Lung microvascular endothelial cell (primary cell): ENCODE measurements at places on chromosomes 1 and 21. TPM values are rescaled to one million over a fixed set of nuclear protein-coding genes. Genes with fewer than 3 reads are reported as not detected.

DNA sequence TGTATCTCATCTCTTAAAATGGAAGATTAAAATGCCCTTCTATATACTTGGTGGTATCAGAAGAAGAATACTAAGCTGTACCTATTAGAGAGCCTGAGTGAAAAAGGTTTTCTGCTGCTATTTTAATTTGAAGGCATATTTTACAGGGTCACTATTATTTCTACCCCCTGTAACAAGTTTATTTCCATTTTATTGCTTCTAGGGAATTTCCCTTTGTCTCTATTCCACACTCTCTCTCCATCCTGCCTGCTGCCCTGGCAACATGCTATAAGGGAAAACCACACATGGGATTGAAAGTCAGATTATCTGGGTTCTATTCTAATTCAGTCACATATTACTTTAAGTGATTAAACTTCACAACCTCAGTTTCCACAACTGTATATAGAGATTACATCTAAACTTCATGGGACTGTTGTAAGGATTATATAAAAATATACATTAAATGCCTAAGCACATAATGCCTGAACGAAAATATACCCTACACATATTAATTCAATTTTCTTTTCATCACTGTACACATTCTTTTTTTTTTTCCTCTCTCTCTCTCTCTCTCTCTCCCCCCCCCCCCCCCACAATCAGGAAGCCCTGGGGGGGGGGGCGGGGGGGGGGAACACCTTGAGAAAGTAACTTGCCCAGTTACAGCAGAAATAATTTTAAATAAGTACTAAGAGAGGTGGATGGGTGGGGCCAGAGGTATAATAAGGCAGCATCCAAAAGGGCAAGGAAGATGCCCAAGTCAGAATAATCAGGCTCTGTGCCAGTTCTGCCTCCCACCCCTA lies 51.5 kb downstream of the LUZP1 start:
- peak; percentile 77 for DNase-seq

- DNase-seq: no peak
These were observed 8.8 kb upstream of the LMX1A start for GRCh38 chr1:165365341-165365740.

DNA sequence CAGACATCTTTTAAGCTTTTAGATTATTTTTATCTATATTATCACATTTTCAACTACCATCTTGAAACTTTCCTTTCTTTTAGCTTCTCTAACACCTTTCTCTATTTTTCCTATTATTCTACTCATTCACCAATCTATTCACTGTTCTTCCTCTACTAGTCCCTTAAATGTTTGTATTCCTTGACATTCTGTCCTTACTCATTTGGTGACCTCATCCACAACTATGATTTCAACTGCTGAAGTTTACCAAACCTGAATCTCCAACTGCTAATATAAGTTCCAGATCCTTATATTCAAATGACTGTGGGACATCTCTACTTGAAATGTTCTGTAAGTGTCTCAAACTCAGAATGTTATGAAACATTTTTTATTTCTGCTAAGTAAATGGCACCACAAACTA lies 49.2 kb downstream of the TUT4 start:
- DNase-seq: no peak

GRCh38 chr21:38145104-38145503 lies 111.7 kb upstream of the KCNJ15 start:
- DNase-seq: no peak

SFN gene
- 0.22 TPM in 1 of 2 replicates, not detected in the other for total RNA-seq

CRNN gene
- total RNA-seq: not detected in 2 replicates
